Activated T-helper 9 cell treated with anti-CD3 and anti-CD28 coated beads, Interleukin-2, amount 50 U/mL, for 16 hours (primary cell): ENCODE measurements at places on chromosomes 6 and 20.

- no peak for DNase-seq
Observed at GRCh38 chr6:167806061-167806700, 20.5 kb upstream of the AFDN start.

DNA sequence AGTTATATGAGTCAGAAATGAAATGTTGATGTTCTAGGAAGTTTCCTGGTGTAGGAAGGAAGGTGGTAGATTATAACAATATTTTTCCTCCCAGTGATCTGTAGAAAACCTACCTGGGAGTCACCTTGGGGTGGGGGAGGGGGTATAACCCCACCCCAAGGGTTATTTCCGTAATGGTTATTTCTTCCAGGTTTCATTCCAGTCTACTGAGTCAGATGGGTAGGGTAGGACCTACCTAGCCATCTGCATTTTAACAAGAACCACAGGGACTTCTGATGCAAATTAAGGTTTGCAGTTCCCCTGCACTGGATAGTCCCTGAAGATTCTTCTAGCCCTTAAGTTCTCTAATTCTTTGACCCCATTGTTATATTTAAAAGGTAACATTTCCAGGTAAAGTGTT lies 88.9 kb downstream of the ARMC2 start:
- no peak for DNase-seq

DNA sequence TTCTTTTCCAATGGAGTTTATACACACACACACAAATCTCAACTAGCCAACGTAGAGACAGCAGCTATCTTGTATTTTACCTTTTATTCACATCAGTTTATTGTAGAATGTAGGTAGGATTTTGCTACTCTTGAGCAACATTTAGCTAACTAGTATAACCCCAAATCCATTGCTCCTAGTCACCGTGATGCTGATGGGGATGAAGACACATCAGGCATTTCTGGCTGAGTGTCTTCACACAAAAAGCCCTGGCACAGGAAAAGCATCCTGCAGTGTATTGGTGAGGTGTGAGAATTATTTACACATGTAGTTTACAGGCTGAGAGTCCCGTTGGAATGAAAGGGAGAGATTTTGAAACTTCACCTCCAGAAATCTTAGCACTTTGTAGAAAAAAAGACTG lies 65.9 kb upstream of the FBXL4 start:
- no peak for DNase-seq

- DNase-seq, result no peak
Observed at GRCh38 chr6:56652994-56653393, 10.3 kb upstream of the DST start.

GRCh38 chr20:48025051-48025515 lies 239.8 kb upstream of the SULF2 start:
- no peak for DNase-seq

- no peak for DNase-seq
Observed at GRCh38 chr20:60170116-60170515, 211.9 kb downstream of the CDH26 start.

- no peak for DNase-seq
Observed at GRCh38 chr6:77019081-77019480, 444.2 kb downstream of the HTR1B start.
